ENCODE measurements at places on chromosomes 1 and 21. TPM values are rescaled to one million over a fixed set of nuclear protein-coding genes. Genes with fewer than 3 reads are reported as not detected.

GRCh38 chr1:184404727-184405027, 17.8 kb downstream of the C1orf21 start:
- no peak for DNase-seq

DNA sequence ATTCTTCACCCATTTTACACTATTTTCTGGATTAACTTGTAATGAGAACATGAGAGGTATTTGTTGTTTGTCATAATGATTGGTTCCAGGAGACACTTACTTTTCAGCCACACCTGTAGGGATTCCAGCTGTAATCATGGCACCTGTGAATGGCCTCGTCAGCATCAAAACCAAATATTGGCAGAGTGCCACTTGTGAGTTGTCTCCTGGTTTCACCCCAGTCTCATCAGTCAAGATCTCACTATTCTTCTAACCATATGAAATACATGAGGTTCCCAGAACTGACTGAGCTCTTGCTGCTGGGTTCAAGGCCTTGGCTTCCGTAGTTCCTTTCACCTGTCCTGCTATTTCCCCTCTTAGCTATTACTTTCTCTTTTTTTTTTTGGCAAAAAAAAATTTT, 246.6 kb upstream of the ADGRL2 start:
- DNase-seq: no peak

Gene S100A2
- 1.0 TPM for polyA plus RNA-seq

DNA sequence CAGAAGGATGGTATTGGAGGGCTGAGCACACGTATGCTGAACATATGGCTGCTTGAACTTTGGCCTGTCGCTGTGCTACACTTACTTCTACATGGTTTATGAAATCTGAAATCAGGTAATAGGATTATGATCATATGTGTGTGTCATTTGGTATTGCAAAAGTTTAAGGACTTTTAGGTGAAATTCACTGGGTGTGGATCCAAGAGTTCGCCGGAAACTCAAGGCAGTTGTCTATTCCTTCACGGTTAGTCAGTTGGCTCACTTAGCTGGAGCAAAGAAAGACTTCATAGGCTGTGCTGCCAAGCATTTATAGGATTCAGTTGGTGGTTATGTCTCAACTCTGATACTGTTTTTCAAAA, 927 bp downstream of the UAP1 start:
- DNase-seq: no peak

- DNase-seq: no peak
Measured at GRCh38 chr1:232047473-232047872, 420.9 kb downstream of the DISC1 start.

DNA sequence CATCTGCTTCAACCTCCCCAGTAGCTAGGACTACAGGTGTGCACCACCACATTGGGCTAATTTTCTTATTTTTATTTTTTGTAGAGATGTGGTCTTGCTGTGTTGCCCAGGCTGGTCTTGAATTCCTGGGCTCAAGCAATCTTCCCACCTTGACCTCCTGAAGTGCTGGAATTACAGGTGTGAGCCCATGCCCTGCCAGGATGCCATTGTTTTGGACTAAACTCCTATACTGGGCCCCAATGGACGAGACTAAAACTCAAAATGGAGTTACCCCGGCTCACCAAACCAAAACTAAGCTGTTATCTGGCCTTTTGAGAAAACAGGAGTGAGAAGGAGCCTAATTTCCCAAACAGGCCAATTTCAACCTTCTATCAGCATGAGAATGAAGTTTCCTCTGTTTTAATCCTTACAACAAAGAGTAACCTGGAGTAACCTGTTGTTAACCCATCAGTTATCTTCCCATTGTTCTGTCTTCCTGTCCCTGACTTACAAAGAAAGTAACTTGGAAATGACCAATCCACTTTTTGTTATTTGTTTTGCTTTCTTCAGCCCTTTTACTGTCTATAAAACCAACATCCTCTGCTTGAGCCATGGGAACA, 29.6 kb downstream of the DMRTA2 start:
- DNase-seq: no peak

Gene DDR2
- polyA plus RNA-seq: 45.3 TPM

- no peak for DNase-seq
Measured at GRCh38 chr1:233631810-233632405, 18.0 kb downstream of the KCNK1 start.

GRCh38 chr1:20164694-20165202, 21.1 kb upstream of the UBXN10 start:
- peak; percentile 31 for DNase-seq
